ENCODE measurements at places on chromosomes 12 and 14.

DNA sequence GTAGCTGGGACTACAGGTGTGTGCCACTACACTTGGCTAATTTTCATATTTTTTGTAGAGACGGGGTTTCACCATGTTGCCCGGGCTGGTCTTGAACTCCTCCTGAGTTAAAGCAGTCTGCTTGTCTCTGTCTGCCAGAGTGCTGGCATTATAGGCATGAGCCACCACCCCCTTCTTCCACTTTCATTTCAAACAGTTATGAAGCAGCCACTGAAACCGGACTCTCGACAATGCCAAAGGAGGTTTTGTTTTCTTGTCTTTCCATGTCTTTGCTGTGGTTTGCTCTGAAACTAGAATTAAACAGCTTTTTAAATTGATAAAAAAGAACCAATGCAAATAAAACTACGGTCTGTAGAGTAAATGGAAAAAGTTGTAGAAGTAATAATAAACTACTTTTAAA is 30.4 kb downstream of the RAP1B start:
- DNase-seq: peak; percentile 32

GRCh38 chr12:66461331-66461730 is 159.0 kb downstream of the HELB start:
- DNase-seq: no peak

GRCh38 chr14:37869633-37870032 is 274.2 kb downstream of the TTC6 start:
- no peak for DNase-seq

- DNase-seq: peak; percentile 36
These were observed 8.9 kb downstream of the APAF1 start for GRCh38 chr12:98653866-98654493.

- no peak for DNase-seq
These were observed 9.0 kb upstream of the HOXC6 start for GRCh38 chr12:54019091-54019811.

GRCh38 chr12:76288218-76288617 is 60.0 kb downstream of the BBS10 start:
- no peak for DNase-seq
